ENCODE measurements at places on chromosomes 6 and 20. TPM values are rescaled to one million over a fixed set of nuclear protein-coding genes. Genes with fewer than 3 reads are reported as not detected.

The SIRPG gene
- not detected for total RNA-seq

The TREM2 gene
- under 0.01 TPM for total RNA-seq

The FAM83C gene
- total RNA-seq: not detected

The CGAS gene
- total RNA-seq: 5.0 TPM

The BTN1A1 gene
- total RNA-seq: not detected

The POM121L2 gene
- total RNA-seq: not detected

The NFATC2 gene
- under 0.01 TPM for total RNA-seq

The STMND1 gene
- total RNA-seq: not detected

The ELOVL4 gene
- 4.6 TPM for total RNA-seq

The SEMG1 gene
- total RNA-seq: not detected

The RSPO3 gene
- 15.4 TPM for total RNA-seq

The PLCB4 gene
- 13.7 TPM for total RNA-seq

The ASF1A gene
- total RNA-seq: 20.3 TPM

DNA sequence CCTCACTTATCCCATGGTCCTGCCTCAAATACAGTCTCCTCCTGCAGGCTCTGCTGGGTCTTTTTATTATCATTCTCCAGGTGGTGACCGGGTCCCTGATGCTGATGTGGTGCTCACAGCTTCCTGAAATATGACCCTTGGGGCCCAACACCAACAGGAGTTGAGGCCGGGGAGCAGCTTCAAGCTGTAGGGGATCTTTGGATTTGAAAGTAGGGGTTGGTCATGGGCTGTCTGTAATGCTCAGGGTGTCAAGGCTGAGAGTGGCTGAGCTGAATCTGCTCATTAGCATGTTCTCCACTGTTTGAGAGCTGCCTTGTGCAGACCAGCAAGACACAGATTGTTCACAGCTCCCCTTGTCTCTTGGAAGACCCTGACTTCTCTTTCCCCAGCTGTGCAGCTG, 35.5 kb downstream of the HLA-F start:
- H3K27ac ChIP-seq: no peak overlapping the region
- H3K36me3 ChIP-seq: no peaks in the 10 kb centered on the region
- no peaks in the 10 kb centered on the region for H3K27me3 ChIP-seq
- no peaks in the 10 kb centered on the region for H3K4me1 ChIP-seq

DNA sequence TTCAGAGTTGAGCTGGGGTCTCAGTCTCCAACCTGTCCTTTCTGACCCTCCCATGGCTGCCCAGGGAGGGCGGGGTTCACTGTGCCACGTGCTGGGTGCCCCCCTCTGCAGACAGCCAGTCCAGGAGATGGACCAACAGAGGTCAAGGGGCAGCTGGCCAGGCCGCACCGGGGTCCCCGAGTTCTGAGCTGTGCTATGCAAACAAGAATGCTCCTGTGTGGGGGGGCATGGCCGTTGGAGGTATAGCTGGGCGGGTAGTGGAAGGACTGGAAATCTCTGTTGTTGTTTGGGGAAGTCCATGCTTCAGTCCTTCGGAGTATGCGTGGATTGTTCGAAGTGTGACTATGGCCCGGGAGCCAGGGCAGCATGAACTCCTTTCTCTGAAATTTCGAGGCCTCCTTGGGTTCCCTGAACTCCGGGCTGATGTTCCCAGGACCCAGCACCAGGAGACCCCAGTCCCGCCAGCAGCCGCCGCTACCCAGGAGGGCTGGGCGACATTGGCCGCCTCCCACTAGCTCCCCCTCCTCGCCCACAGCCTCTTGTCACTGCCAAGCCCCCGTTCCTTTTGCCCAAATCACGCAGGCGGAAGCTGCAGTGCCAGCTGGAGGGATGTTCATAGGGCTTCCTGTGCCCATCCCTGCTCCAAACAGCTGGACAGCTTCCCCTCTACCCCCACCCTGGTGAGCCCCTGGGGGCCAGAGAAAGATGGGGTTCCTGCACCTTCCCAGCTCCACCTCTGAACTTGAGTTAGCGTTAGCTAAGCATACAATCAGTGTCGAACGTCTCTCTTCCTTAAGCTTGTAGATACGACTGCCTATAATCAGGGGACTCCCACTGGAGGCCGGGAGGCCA, 126.6 kb downstream of the TAF4 start:
- DNase-seq: no peak
- H3K4me3 ChIP-seq: no peak overlapping the region
- no peaks in the 10 kb centered on the region for H3K4me1 ChIP-seq
- H3K36me3 ChIP-seq: no peaks in the 10 kb centered on the region

DNA sequence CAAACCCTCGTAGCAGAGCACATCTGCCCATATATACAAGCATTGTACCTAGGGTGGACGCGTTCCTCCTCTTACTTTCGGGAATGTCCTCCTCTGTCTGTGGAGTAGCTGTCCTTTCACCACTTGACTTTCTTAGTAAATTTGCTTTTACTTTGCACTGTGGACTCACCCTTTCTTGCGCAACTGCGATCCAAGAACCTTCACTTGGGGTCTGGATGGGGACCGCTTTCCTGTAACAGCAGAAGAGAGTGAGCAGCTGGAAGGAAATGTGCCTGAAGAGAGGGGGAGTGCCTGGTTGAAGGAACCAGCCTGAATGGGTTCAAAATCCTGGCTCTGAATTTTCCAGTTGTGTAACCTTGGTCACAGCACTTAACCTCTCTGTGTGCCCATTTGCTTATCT, 40.1 kb upstream of the PMEPA1 start:
- H3K4me1 ChIP-seq: no peaks in the 10 kb centered on the region
- H3K4me3 ChIP-seq: no peak overlapping the region
- no peak overlapping the region for H3K27ac ChIP-seq
- H3K36me3 ChIP-seq: no peaks in the 10 kb centered on the region
- H3K27me3 ChIP-seq: peaks cover 3% of the 10 kb centered on the region

DNA sequence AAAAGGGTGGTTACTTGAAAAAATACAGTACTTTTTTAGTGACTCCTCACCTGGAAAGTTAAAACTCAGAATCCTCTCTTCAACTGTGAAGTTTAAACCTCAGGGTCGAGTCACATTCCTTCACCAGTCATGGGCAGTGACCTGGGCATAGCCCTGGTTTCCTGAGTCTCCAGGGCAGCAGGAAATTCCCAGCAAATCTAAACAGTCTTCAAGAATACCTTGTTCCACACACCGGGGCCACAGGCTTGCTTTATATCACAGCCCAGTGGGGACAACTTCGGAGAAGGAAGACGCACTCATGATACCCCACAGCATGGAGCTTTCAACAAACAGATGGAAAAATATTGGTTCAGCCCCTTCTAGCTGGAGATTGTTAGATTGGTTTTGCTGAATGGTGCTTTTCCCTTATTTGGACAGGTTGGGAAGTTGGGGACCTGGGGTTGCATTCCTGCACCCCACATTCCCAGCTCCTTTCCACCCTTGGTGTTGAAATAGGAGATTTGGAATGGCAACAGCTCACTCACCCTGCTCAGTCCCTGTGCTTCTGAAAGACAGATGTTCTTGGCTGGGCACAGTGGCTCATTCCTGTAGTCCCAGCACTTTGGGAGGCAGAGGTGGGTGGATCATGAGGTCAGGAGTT, 113.0 kb upstream of the TMEM170B start:
- H3K4me3 ChIP-seq: no peak overlapping the region
- DNase-seq: no peak
- no peaks in the 10 kb centered on the region for H3K36me3 ChIP-seq
- H3K27me3 ChIP-seq: no peaks in the 10 kb centered on the region
- H3K4me1 ChIP-seq: peaks cover 16% of the 10 kb centered on the region

DNA sequence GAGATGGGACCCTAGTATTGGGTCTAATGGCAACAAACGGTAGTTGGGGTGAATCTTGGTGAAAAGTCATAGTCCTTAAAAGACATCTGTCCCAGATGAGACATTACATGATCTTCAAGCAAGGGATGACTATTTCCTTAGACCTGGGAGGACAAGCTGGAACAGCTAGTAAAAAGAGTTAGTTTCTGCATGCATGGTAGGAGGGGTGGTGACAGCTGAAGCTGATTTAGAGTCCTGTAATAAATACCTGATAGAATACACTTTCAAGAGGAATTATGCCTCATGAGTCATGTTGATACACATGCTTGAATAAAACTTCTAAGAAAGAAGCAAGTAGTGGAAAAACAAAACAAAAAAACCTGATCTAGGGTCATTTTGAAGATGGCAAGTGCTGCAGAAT, 247.4 kb downstream of the CD109 start:
- H3K4me3 ChIP-seq: no peak overlapping the region
- no peaks in the 10 kb centered on the region for H3K4me1 ChIP-seq
- H3K27ac ChIP-seq: no peak overlapping the region
- H3K27me3 ChIP-seq: no peaks in the 10 kb centered on the region

DNA sequence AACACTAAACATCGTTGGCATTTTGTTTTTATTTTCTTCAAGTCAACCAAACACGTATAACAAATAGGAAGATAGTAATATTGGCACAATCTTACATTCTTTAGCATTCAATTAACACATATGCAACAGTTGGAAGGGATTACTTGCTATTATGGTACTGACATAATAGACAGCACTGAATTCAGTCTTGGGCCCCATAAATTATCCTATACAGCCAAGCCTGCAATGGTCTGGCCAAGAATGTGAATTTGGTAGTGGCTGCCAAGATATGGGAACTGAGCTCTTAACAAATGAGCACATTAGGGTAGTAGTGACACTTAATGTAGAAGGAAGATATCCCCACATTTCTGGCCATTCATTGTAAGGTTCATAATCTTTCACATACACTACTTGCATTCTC, 44.8 kb upstream of the ARHGAP18 start:
- H3K27ac ChIP-seq: no peak overlapping the region
- H3K36me3 ChIP-seq: no peaks in the 10 kb centered on the region
- H3K27me3 ChIP-seq: no peaks in the 10 kb centered on the region
- no peak overlapping the region for H3K4me3 ChIP-seq
- DNase-seq: no peak
- H3K4me1 ChIP-seq: peaks cover 10% of the 10 kb centered on the region

DNA sequence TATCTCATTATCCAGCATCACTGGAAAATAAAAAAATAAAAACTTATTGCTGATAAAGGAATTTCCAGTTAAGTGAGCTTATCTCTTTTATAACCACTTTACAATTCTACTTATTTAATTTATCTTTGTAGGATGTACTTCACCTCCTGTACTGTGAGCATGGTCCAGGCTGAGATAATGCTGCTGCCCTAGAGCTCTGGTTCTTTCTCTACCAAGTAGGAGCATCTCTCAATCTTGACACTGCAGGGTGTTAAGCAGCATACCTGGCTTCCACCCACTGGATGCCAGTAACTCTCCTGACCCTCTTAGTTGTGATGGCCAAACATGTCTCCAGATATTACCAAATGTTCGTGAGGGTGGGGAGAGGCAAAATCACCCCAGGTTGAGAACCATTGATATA, 454.5 kb downstream of the ADGRB3 start:
- no peak for DNase-seq
- H3K27ac ChIP-seq: no peak overlapping the region
- H3K27me3 ChIP-seq: no peaks in the 10 kb centered on the region
- H3K36me3 ChIP-seq: no peaks in the 10 kb centered on the region

GRCh38 chr6:136582711-136583471, 32.7 kb upstream of the MAP7 start:
- no peaks in the 10 kb centered on the region for H3K27me3 ChIP-seq
- DNase-seq: peak; percentile 76
- H3K4me3 ChIP-seq: no peak overlapping the region
- peak overlapping the region; percentile 83 for H3K27ac ChIP-seq

DNA sequence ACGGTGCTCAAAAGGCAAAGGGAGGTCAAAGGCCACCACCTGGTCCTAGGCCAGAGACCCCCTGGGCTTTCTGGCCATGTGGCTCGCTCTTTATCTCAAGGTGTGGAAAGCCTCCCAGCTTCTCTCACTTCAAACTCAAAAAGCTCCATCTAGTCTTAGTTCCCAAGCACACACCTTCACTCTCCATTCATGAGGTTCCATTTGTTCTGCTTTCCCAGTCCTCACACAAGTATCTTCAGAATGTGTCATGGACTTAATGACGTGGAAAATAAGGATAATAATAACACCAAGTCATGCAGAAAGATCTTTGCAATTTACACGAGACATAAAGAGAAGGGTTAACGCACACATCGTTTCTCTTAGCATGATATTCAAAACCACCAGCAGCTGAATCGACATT, 219.3 kb downstream of the GMDS start:
- no peak overlapping the region for H3K27ac ChIP-seq
- H3K27me3 ChIP-seq: no peaks in the 10 kb centered on the region
- DNase-seq: no peak
- H3K4me3 ChIP-seq: no peak overlapping the region

GRCh38 chr20:22763257-22763906, 179.0 kb upstream of the FOXA2 start:
- H3K4me1 ChIP-seq: no peaks in the 10 kb centered on the region
- H3K4me3 ChIP-seq: no peak overlapping the region
- H3K36me3 ChIP-seq: no peaks in the 10 kb centered on the region
- no peak for DNase-seq

DNA sequence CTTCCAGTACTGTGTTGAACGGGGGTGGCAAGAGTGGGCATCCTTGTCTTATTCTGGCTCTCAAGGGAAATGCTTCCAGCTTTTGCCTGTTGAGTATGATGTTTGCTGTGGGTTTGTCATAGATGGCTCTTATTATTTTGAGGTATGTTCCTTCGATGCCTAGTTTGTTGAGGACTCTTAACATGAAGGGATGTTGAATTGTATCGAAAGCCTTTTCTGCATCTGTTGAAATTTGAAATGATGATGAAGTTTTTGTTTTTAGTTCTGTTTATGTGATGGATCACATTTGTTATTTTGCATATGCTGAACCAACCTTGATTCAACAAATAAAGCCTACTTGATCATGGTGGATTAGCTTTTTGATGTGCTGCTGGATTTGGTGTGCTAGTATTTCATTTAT, 48.0 kb downstream of the RPRD1B start:
- no peak overlapping the region for H3K4me3 ChIP-seq
- no peaks in the 10 kb centered on the region for H3K27me3 ChIP-seq
- DNase-seq: peak; percentile 54
- peaks cover 19% of the 10 kb centered on the region for H3K4me1 ChIP-seq

GRCh38 chr6:53680489-53680888, 14.9 kb upstream of the KLHL31 start:
- H3K4me3 ChIP-seq: no peak overlapping the region
- no peak overlapping the region for H3K27ac ChIP-seq
- H3K4me1 ChIP-seq: no peaks in the 10 kb centered on the region

DNA sequence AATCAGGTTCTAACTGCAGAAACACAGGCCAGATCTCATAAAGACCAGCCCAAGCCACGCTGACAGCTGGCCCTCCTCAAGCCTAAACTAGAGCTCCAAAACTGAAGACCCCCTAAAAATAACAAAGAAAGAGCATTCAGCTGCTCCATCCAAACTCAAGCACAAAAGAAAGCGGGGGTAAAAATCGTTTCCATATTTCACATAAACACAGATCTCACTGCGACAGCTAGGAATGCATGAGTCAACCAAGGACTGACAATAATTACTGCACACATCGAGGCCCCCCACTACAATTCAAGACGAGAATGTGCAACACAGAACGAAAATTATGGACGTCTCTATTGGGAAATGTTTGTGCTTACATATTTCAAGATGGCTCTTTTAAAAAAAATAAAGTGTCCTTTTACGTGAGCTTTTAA, 31.1 kb downstream of the CNKSR3 start:
- H3K36me3 ChIP-seq: no peaks in the 10 kb centered on the region
- peak; percentile 77 for DNase-seq
- H3K27me3 ChIP-seq: no peaks in the 10 kb centered on the region
- peak overlapping the region; percentile 55 for H3K4me3 ChIP-seq
- H3K27ac ChIP-seq: peak overlapping the region; percentile 53

- no peaks in the 10 kb centered on the region for H3K36me3 ChIP-seq
- no peak overlapping the region for H3K4me3 ChIP-seq
- no peak for DNase-seq
- no peaks in the 10 kb centered on the region for H3K4me1 ChIP-seq
- H3K27me3 ChIP-seq: no peaks in the 10 kb centered on the region
- no peak overlapping the region for H3K27ac ChIP-seq
These were observed 183.9 kb downstream of the DLL1 start for GRCh38 chr6:170106906-170107525.

GRCh38 chr20:64254156-64254555, 1.4 kb upstream of the PCMTD2 start:
- H3K4me3 ChIP-seq: no peak overlapping the region
- DNase-seq: no peak
- H3K36me3 ChIP-seq: no peaks in the 10 kb centered on the region
- peaks cover 4% of the 10 kb centered on the region for H3K4me1 ChIP-seq
